Cardiac muscle cell (in vitro differentiated cells and primary cell): ENCODE measurements at places on chromosomes 5 and 9. TPM values are rescaled to one million over a fixed set of nuclear protein-coding genes. Genes with fewer than 3 reads are reported as not detected.

Gene PCAT7
- total RNA-seq, result 11.5 and 24.4 TPM in 2 replicates

DNA sequence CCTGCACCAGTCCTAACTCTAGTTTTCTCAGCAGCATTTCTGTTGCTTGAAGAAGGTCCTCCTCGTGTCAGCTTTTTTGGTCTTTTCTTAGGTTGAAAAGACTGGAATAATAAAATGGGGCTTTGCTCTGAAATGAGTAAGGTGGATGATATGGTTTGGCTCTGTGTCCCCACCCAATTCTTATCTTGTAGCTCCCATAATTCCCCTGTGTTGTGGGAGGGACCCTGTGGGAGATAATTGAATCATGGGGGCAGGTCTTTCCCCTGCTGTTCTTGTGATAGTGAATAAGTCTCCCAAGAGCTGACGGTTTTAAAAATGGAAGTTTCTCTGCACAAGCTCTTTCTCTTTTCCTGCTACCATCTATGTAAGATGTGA is 53.6 kb downstream of the LIX1 start:
- H3K27me3 ChIP-seq, result no peaks in the 10 kb centered on the region
- peaks cover 2% of the 10 kb centered on the region for H3K36me3 ChIP-seq
- H3K27ac ChIP-seq, result no peak overlapping the region
- DNase-seq, result no peak
- no peak overlapping the region for H3K4me3 ChIP-seq

Gene EPB41L4B
- 2.0 and 2.1 TPM in 2 replicates for total RNA-seq

Gene CLIC3
- total RNA-seq, result not detected in 2 replicates

DNA sequence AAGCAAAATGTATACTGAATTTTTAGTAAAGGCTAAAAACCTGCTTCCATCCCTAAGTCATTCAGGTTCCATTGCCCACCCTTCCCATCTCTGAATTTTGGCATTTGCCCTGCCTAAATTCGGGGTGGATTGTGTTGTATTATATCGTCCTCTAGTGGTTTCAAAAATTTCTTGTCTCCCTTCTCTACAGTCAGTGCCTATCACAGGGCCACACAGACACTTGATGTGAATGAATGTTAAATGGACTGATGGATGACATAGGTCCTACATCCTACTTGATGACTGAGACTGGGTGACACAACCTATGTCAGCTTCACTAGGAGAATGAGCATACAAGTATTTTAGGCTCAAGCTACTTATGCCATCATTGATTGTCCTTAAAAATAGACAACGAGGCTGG is 45.6 kb upstream of the SLC30A5 start:
- H3K4me1 ChIP-seq, result no peaks in the 10 kb centered on the region
- no peaks in the 10 kb centered on the region for H3K36me3 ChIP-seq
- no peaks in the 10 kb centered on the region for H3K27me3 ChIP-seq
- peak; percentile 5 for DNase-seq
- no peak overlapping the region for H3K4me3 ChIP-seq

DNA sequence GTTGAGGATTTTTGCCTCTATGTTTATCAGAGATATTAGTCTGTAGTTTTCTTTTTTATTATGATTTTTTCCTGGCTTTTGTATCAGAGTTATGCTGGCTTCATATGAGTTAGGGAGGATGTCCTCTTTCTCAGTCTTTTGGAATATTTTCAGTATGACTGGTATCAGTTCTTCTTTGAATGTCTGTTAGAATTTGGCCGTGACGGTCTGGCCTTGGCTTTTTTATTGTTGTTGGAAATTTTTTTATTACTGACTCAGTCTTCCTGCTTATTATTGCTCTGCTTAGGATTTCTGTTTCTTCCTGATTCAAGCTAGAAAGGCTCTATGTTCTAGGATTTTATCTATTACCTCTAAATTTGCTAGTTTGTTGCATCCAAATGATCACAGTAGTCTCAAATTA is 421.9 kb downstream of the CDH10 start:
- no peaks in the 10 kb centered on the region for H3K36me3 ChIP-seq
- no peak overlapping the region for H3K4me3 ChIP-seq
- peak; percentile 4 for DNase-seq
- no peaks in the 10 kb centered on the region for H3K4me1 ChIP-seq

- H3K36me3 ChIP-seq, result no peaks in the 10 kb centered on the region
- no peaks in the 10 kb centered on the region for H3K27me3 ChIP-seq
- H3K4me1 ChIP-seq, result no peaks in the 10 kb centered on the region
- no peak overlapping the region for H3K27ac ChIP-seq
Observed at GRCh38 chr5:87076931-87077330, 190.8 kb upstream of the RASA1 start.

- no peaks in the 10 kb centered on the region for H3K36me3 ChIP-seq
- H3K4me3 ChIP-seq, result no peak overlapping the region
- no peak overlapping the region for H3K27ac ChIP-seq
- DNase-seq, result no peak
Observed at GRCh38 chr5:180540050-180540694, 46.0 kb downstream of the CNOT6 start.

Gene WHRN
- total RNA-seq, result 7.3 and 12.5 TPM in 2 replicates

- H3K36me3 ChIP-seq, result no peaks in the 10 kb centered on the region
- no peak overlapping the region for H3K4me3 ChIP-seq
- H3K27me3 ChIP-seq, result no peaks in the 10 kb centered on the region
- H3K27ac ChIP-seq, result no peak overlapping the region
- DNase-seq, result no peak
- no peaks in the 10 kb centered on the region for H3K4me1 ChIP-seq
Observed at GRCh38 chr9:96203867-96204501, 98.0 kb downstream of the HSD17B3 start.

GRCh38 chr9:7415836-7416235 is 383.7 kb downstream of the DMAC1 start:
- no peaks in the 10 kb centered on the region for H3K27me3 ChIP-seq
- H3K4me1 ChIP-seq, result no peaks in the 10 kb centered on the region
- no peak overlapping the region for H3K4me3 ChIP-seq
- H3K27ac ChIP-seq, result no peak overlapping the region

Gene EGFLAM
- 0.27 and 0.42 TPM in 2 replicates for total RNA-seq

Gene C9orf153
- 0.74 and 1.0 TPM in 2 replicates for total RNA-seq

- DNase-seq, result peak; percentile 97
- no peaks in the 10 kb centered on the region for H3K36me3 ChIP-seq
- peaks cover 22% of the 10 kb centered on the region for H3K4me1 ChIP-seq
- peak overlapping the region; percentile 54 for H3K27ac ChIP-seq
- H3K27me3 ChIP-seq, result no peaks in the 10 kb centered on the region
- H3K4me3 ChIP-seq, result no peak overlapping the region
Observed at GRCh38 chr9:120935383-120935857, 8.8 kb upstream of the TRAF1 start.

DNA sequence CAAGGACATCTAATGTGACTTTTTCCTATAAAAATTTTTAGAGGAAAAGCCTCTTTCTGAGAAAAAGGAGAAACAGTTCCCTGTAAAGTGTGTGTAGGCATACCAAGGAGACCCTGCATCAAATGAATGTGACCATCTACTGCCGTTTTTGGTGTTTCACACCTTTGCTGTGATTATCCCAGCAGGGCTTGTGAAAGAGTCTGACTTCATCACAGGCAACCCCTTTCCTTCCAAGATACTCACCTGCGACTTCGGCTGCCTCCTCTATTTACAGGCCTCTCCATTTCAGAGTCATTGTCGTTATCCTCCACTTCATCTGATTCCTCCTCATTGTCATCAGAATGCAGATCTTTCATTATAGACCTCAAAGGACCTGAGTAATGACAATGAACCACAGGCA is 259.1 kb downstream of the MLLT3 start:
- peaks cover 9% of the 10 kb centered on the region for H3K36me3 ChIP-seq
- DNase-seq, result no peak
- no peak overlapping the region for H3K27ac ChIP-seq
- H3K4me1 ChIP-seq, result peaks cover 1% of the 10 kb centered on the region
